Cardiac fibroblast (primary cell): ENCODE measurements at places on chromosomes 4 and X.

DNA sequence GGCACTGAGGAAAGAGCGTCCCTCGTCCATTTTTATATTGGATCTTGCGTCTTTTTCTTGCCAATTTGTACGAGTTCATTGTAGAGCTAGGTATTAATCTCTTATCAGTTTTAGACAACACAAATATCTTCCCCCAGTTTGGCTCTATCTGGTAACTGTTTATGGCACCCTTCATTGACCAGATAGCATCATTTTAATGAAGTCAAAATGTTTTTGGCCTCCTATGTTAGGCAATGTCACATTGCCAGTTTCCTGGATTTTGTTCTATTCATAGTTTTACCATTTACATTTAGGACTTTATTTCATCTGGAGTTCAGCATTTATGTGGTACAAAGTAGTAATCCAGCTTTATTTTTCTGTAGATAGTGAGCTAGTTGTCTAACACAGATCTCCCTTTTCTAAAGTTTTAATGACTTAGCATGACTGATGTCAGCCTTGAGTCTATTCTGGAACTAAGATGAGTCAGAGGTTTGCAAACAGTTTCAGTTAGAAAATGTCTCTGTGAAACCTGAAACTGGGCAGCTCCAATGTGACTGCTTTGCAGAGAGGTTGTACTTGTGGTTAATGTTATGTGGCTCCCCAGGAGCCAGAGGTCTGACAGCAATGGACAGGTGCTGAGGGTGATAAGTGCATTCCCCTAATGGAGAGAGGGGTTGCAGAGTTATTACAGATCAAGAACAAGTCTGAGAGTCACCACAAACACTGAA is 5.3 kb upstream of the STBD1 start:
- peak; percentile 48 for DNase-seq

DNA sequence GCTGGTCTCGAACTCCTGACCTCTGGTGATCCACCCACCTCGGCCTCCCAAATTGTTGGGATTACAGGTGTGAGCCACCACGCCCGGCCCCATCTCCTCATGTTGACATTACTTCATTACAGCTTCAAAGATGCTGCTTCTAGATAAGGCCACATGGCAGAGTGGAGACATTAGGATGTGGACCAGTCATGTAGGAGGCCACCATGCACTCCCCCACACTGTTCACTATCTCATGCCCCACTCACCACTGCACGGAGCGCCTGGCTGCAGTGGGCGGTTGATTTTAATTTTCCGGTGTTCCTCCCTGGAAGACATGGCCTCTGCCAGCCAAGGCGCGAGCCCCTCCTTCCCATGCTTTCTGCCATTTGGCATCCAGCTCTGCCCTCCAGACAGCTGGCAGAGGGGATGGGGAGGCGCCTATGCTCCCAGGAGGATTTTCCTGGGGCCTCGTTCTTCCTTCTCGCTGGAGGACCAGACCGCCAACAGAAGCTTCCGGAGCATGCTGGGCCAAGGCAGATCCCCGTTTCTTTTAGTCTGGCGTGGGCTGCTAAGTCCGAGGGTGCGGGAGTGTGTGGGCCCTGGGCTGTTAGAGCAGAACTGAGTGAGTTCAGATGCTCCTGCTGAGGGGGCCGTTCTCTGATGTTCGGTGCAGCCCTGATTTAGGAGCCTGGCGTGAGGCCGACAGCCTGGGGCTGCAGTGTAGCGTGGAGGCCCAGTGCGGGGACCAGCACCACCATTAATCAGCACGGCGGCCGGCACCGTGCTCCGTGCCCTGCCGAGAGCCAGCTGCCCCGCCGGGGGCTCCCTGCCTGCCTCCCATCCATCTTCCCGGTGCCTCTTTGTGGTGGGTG is 93.1 kb downstream of the SORCS2 start:
- no peak for DNase-seq

DNA sequence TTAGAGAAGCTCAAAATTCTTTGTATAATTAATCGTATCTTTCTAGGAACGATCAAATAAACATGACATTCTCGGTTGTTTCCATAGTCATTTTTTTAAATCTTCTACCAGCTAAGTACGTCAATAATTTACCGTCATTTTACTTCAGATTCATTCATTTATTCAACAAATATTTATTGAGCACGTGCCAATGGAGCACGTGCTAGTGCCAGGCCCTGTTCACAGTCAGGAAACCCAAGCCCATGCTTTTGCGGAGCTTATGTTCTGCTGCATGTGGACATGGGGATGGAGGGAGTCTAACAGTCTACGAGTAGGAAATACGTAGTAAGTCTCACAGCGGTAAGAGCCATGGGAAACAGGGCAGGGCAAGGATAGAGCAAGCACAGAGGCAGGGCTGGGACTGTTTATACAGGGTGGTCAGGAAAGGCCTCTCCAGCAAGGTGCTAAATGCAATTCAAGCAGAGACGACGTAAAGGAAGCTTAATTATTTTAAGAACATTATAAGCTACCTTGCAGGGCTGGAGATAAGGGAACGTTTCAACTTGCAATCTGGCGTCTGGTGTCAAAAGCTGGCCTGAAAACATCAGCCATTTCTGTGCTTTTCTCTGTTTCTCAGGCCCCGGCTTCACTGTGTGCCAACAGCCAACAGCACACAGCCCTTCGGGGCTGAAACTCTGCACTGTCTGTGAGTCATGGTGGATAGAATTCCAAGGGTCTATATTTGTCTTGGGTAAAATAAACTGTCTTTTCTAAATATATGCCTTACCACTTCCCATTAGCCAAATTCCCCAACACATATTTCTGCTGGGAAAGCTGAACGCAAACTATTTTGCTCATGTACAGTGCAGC is 517.1 kb upstream of the ZFP42 start:
- peak; percentile 65 for DNase-seq

- DNase-seq, result no peak
These were observed 695.9 kb upstream of the ATOH1 start for GRCh38 chr4:93132631-93133030.

- DNase-seq, result peak; percentile 12
These were observed 367.8 kb downstream of the GASK1B start for GRCh38 chr4:157804986-157805385.

DNA sequence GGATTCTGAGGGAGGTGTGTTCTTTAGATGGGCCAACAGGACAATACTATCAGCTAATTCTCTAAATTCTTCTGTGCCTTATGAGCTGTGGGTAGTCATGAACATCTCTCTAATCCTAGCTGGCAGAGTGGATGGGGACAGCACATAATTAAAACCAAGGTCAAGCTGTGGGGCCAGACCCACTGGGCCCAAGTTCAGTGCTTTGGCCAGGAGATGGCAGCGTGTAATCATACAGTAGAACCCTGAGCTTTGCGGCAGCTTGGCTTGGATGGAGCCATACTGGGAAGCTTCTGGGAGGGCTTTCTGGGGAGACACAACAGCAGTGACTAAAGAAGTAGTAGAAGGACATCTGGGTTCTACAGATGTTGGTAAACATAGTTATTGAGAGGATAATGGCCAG is 140.3 kb upstream of the CXCL13 start:
- peak; percentile 49 for DNase-seq

- peak; percentile 26 for DNase-seq
These were observed 69.1 kb upstream of the WDR1 start for GRCh38 chr4:10185518-10186227.

GRCh38 chrX:153572601-153573000 is 26.3 kb downstream of the CCNQ start:
- no peak for DNase-seq

DNA sequence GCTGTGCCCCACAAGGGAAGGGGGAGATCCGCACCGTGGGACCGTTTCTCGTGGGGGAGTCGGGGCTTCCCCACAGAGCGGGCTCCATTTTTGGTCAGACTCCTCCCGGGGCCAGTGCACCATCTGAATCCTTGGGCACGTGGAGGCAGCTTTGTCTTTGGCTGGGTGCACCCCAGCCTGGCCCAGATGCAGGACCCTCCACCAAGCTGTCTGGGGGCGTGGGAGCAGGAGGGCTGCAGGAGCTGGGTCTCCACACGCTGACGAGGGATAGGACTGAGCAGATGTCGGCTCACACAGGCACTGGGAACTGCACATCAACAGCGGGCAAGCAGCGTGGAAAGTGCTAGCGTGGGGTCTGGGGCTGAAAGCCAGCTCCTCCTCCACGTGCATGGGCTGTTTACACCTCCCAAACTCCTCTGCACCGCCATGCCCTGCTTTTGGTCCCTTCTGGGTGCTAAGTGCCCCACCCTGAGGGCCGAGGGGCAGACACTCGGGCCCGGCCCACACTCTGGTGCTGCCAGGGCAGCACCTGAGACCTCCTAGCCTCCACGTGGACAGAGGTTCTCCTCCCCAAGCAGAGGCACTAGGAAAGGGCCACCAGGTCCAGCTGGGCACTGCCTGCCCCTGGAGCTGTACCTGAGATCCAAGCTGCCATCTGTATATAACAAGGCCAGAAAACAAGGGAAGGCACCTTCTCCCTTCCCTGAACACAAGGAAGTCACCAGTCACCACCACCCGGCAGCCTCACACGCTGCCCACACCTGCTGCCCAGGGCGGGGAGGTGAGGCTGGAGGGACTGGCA is 13.8 kb downstream of the DGKQ start:
- no peak for DNase-seq

- DNase-seq, result no peak
These were observed 4.1 kb downstream of the SULT1E1 start for GRCh38 chr4:69855822-69856221.

DNA sequence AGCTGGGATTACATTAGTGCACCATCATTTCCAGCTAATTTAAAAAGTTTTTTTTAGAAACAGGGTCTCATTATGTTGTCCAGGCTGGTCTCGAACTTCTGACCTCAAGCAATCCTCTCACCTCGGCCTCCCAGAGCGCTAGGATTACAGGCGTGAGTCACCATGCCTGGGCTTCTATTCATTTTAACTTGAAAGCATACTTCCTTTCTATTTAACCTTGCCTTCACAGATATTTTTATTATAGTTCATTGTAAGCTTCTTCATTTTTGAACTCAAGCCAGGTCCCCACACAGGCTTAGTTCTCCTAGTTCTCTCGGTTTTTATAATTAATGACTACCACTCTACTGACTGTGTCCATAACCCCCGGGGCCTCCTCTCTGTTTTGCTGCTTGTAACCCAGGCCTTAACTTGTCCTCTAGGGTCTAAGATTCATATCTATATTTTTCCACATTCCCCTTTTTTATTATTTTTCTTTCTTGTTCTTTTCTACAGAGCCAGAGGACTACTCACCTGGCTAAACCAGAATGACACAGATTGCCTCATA is 50.7 kb downstream of the SNX12 start:
- DNase-seq, result peak; percentile 6

GRCh38 chr4:185480016-185480732 is 8.6 kb upstream of the CCDC110 start:
- DNase-seq, result no peak

DNA sequence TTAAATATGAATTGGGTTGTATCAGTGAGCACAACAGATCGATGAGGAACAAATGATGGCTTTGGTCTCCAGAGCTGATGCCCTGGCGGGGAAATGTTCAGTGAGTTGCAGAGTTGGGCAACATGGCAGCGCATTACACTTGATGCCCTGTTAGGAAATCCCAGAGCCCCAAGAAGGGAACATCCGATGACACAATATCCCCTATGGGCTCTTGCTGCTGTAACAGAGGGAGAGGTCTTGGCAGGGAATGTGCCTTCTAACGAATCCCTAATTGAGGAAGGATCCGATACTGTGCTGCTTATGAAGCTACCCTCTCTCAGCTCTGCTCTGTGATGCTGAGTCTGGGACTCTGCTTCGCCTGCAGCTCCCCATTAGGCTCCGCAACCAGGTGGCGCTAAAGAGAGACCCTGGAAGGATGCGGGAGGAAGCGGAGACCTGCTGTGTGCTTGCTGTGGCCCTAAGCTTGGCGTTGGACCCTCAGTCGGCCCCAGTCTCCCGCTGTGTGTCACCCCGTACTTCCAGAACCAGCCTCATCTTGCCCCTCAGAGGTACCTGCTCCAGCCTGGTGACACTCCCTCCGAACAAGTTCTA is 38.9 kb downstream of the PDHA1 start:
- peak; percentile 46 for DNase-seq

GRCh38 chr4:69707807-69708206 is 52.6 kb downstream of the SULT1B1 start:
- peak; percentile 52 for DNase-seq

GRCh38 chr4:77203380-77204197 is 46.6 kb downstream of the CCNG2 start:
- peak; percentile 90 for DNase-seq

- peak; percentile 56 for DNase-seq
These were observed 217.6 kb downstream of the PTTG2 start for GRCh38 chr4:38177641-38178391.

DNA sequence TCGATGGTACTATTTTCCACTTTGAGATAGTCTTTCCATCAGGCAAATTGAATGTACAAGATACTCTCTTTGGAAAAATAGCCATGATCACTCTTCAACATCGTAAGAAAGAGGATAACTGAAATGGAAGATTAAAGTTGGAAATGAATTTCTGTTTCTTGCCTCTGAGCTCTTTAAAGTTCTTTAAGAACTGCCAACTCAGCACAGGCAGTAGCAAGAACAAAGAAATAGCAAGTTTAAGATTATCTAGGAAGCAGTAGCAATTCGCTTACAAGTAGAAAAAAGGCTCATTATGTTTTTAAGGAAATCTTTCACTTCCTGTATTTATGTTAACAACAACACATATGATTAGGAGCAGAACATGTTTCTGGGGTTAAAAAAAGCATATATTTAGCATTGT is 127.6 kb downstream of the CDS1 start:
- no peak for DNase-seq

DNA sequence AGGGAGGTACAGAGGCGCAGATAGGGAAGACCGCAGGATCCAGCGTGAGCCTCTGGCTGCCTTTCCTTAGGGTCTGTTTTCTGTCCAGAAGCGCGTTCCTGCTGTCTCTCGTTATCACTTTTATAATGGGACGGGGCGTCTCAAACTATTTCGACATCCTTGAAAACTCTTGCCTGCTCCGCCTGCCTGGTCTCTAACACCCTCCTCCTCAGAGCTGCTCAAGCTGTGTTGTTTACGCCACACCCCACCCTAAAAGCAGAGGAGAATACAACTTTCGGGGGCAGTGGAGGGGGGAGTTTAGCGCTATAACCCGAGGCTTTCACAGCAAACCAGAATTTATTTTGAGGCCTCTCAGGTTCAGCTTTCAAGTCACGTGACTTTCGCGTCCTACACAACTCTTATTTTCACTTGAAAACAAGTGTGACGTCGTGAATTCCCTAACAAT is 646 bp upstream of the FAM3A start:
- peak; percentile 92 for DNase-seq

GRCh38 chr4:23733476-23733875 is 156.4 kb downstream of the PPARGC1A start:
- no peak for DNase-seq

- no peak for DNase-seq
These were observed 76.8 kb downstream of the IL15 start for GRCh38 chr4:141713185-141713584.

- no peak for DNase-seq
These were observed 418.8 kb upstream of the ZFP42 start for GRCh38 chr4:187576751-187577150.

GRCh38 chr4:171017593-171017992 is 795.6 kb upstream of the GALNTL6 start:
- DNase-seq, result no peak

DNA sequence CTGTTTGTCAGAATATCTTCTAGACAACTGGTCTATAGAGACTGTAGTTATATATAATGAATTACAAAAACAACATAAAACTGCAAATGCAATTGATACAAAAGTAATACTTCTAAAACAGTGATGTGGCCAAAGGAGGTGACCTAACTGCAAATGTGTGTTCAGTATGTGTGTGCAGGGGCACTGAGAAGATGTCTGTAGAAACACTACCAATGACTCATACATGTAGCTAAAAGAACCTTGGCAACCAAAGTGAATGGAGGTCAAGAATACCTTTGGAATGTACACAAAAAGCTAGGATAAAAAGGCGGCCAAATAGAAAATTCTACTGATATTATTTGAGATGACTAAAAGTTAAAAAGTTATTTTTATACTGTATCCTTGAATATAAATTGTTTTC is 261.8 kb downstream of the CAMK2D start:
- DNase-seq, result peak; percentile 72
